SJCRH30 (cell line): ENCODE measurements at places on chromosomes 13 and 19. TPM values are rescaled to one million over a fixed set of nuclear protein-coding genes. Genes with fewer than 3 reads are reported as not detected.

Gene EBPL
- total RNA-seq = 56.6 and 62.1 TPM in 2 replicates

Gene C13orf42
- total RNA-seq = not detected in 2 replicates

Gene CASP14
- 0.02 TPM in 1 of 2 replicates, not detected in the other for total RNA-seq

Gene ZNF439
- total RNA-seq = 15.5 and 16.3 TPM in 2 replicates

Gene TRAPPC5
- total RNA-seq = 18.5 and 25.1 TPM in 2 replicates

Gene LMTK3
- not detected in 2 replicates for total RNA-seq

Gene PDX1
- total RNA-seq = not detected in 2 replicates

Gene PRR20C
- not detected in 2 replicates for total RNA-seq

Gene IGSF23
- not detected in 2 replicates for total RNA-seq

Gene DAND5
- not detected in 2 replicates for total RNA-seq

Gene ZNF132
- total RNA-seq = not detected in 2 replicates

Gene KLK3
- total RNA-seq = not detected in 2 replicates

Gene ELSPBP1
- not detected in 2 replicates for total RNA-seq

Gene MBD3L2
- not detected in 2 replicates for total RNA-seq

Gene COPE
- 120 and 134 TPM in 2 replicates for total RNA-seq

Gene ZNF98
- not detected in 2 replicates for total RNA-seq

Gene CYP2F1
- total RNA-seq = not detected in 2 replicates

Gene SPRED3
- total RNA-seq = 1.1 and 2.3 TPM in 2 replicates

Gene ZNF497
- total RNA-seq = 0.45 and 0.73 TPM in 2 replicates

Gene SELENOV
- total RNA-seq = 0.15 and 0.32 TPM in 2 replicates

Gene LIM2
- not detected in 2 replicates for total RNA-seq

Gene TYROBP
- not detected in 2 replicates for total RNA-seq

Gene LYPD3
- total RNA-seq = not detected in 2 replicates

Gene CYP2A6
- not detected in 2 replicates for total RNA-seq

Gene SLC7A10
- total RNA-seq = not detected in 2 replicates

Gene CYP4F8
- not detected in 2 replicates for total RNA-seq

Gene LIN37
- total RNA-seq = 4.9 and 6.1 TPM in 2 replicates

Gene LRRC63
- total RNA-seq = 0.06 TPM in 1 of 2 replicates, not detected in the other

Gene CEACAM16
- total RNA-seq = 0.18 and 0.73 TPM in 2 replicates

Gene SYT3
- 1.5 and 1.8 TPM in 2 replicates for total RNA-seq

Gene HTR2A
- total RNA-seq = 0.02 TPM in 1 of 2 replicates, not detected in the other

Gene EFNB2
- 18.0 and 19.0 TPM in 2 replicates for total RNA-seq

Gene ZFP28
- total RNA-seq = 8.1 and 10.4 TPM in 2 replicates

Gene RNF113B
- total RNA-seq = not detected in 2 replicates
